Activated CD4-positive, alpha-beta T cell treated with anti-CD3 and anti-CD28 coated beads for 4 hours (primary cell): ENCODE measurements at places on chromosomes 4 and X.

- DNase-seq: no peak
Observed at GRCh38 chrX:19789376-19789775, 98.0 kb downstream of the SH3KBP1 start.

DNA sequence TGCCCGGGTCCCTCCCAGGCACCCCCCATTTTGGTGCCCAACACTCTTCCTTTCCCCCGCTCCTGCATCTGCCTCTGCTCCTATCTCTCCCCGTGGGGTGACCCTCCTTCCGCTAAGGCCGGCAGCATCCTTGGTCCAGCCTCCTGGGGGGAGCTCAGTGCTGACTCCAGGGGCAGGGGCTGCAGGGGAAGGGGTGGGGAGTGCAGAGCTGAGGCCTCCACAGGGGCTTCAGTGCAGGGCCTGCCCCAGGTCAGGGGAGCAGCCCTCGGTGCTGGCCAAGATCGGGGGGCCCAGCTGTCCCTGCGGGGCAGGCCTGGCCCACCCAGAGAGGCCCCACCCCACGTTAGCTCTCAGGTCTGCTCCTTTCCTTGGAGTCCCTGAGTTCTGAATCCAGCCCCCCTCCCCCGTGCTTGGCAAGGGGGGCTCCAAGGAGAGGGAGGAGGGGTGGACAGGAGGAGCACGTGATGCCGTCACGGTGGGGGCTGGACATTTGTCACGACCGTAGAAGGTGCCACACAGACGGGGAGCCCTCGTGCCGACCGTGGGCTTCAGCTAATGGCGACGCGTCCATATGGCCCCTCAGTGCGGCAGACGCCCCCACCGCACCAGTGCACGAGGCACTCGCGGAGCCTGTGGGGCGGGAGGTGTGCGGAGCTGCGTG lies 63.5 kb upstream of the ADRA2C start:
- no peak for DNase-seq

GRCh38 chrX:37000140-37000539 lies 8.0 kb upstream of the FAM47C start:
- DNase-seq: no peak

GRCh38 chrX:10047631-10048030 lies 80.5 kb downstream of the CLDN34 start:
- no peak for DNase-seq

DNA sequence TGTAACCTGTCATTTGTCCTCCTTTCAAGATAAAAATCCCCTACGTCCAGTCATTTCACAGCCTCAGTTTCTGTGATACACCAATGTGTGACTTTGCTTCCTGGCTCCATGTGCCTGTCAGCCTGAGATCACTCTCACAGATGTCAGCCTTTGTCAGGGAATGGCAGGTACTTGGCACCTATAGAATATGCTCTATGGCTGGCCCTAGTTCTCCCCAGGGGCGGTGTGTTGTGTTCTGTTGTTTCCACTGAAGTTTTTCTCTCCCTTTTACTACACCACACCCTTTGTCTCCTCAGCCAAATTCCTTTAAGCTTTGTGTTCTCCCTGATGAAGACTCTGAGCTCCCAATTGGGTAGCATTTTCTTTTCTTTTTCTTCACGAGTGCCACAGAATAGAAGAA lies 81.7 kb downstream of the ALPK1 start:
- DNase-seq: no peak

- DNase-seq: no peak
Observed at GRCh38 chr4:29770627-29771026, 949.5 kb upstream of the PCDH7 start.

- no peak for DNase-seq
Observed at GRCh38 chr4:168570466-168570865, 73.6 kb downstream of the PALLD start.

- no peak for DNase-seq
Observed at GRCh38 chr4:138275963-138276621, 33.9 kb upstream of the SLC7A11 start.

- no peak for DNase-seq
Observed at GRCh38 chr4:76532805-76533204, 97.8 kb downstream of the SHROOM3 start.

GRCh38 chrX:21781525-21781924 lies 23.6 kb upstream of the SMPX start:
- DNase-seq: no peak

DNA sequence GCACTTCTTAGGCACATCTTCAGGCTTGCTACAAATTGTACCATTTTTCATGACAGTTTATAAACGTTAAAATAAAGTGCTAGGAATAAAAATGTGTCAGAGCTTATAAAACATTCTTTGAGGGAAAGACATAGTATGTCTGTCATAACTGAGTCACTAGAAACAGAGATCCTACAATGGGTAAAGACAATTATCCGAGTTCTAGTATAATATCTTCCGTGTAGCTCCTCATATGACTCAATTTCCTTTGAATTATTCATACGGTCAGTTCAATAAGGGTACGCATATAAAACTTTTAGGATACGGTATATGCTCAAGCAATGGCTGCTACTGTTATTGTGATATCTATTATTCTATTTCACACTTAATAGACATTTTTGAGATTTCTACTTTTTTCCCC lies 349.1 kb downstream of the PCDH10 start:
- DNase-seq: no peak

- no peak for DNase-seq
Observed at GRCh38 chrX:24796204-24796603, 102.5 kb downstream of the POLA1 start.

GRCh38 chrX:24026432-24026831 lies 554 bp downstream of the KLHL15 start:
- no peak for DNase-seq

DNA sequence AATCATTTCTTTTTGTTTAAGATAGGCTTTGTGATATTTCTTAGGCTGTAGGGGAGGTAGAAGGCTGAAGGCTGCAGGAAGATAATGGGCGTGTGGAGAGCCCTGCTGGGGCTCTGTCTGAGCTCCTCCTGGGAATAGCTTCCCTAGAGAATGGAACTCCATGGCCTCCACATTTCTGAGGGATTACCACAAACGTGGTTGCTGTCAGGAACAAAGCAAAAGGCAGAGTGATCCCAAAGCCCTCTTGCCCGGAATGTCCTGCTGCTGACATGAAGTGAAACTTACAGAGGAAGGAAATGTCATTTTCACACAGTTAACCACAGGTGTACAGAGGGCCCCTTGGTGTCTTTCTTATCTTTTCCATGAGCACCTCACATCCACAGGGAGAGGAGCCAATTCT lies 89.3 kb downstream of the DDIT4L start:
- no peak for DNase-seq

GRCh38 chr4:74117024-74117534 lies 18.1 kb upstream of the CXCL2 start:
- DNase-seq: no peak

DNA sequence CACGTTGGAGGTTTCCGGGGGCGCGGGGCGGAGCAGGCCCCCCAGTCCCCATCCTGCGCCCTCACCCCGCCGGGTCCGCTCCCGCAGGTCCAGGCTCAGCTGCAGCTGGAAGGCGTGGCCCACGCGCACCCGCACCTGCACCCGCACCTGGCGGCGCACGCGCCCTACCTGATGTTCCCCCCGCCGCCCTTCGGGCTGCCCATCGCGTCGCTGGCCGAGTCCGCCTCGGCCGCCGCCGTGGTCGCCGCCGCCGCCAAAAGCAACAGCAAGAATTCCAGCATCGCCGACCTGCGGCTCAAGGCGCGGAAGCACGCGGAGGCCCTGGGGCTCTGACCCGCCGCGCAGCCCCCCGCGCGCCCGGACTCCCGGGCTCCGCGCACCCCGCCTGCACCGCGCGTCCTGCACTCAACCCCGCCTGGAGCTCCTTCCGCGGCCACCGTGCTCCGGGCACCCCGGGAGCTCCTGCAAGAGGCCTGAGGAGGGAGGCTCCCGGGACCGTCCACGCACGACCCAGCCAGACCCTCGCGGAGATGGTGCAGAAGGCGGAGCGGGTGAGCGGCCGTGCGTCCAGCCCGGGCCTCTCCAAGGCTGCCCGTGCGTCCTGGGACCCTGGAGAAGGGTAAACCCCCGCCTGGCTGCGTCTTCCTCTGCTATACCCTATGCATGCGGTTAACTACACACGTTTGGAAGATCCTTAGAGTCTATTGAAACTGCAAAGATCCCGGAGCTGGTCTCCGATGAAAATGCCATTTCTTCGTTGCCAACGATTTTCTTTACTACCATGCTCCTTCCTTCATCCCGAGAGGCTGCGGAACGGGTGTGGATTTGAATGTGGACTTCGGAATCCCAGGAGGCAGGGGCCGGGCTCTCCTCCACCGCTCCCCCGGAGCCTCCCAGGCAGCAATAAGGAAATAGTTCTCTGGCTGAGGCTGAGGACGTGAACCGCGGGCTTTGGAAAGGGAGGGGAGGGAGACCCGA lies 14.0 kb downstream of the SHOX start:
- DNase-seq: no peak

GRCh38 chr4:153822316-153822715 lies 33.4 kb upstream of the SFRP2 start:
- DNase-seq: no peak

- no peak for DNase-seq
Observed at GRCh38 chrX:8424912-8425311, 39.7 kb upstream of the VCX3B start.

GRCh38 chr4:186627226-186627865 lies 72.0 kb upstream of the MTNR1A start:
- no peak for DNase-seq

GRCh38 chr4:20084488-20084887 lies 167.2 kb upstream of the SLIT2 start:
- no peak for DNase-seq

DNA sequence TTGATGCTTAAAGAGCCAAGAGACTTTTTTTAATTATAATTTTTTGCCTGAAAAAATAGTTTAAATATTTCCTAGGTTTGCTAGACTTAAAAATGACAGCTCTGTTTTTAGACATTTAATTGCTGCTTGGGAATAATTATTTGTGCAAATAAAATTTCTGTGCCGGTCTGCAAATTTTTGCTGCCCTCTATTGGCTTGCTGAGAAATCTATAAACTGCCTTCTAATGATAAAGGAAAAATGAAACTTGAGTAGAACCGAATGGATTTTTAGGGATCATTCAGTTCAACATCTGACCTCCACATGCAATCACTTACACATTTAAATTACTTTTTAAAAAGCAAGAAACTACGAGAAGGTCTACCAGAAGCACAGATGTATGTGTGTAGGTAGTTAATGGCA lies 434.0 kb downstream of the FAM133A start:
- DNase-seq: no peak

DNA sequence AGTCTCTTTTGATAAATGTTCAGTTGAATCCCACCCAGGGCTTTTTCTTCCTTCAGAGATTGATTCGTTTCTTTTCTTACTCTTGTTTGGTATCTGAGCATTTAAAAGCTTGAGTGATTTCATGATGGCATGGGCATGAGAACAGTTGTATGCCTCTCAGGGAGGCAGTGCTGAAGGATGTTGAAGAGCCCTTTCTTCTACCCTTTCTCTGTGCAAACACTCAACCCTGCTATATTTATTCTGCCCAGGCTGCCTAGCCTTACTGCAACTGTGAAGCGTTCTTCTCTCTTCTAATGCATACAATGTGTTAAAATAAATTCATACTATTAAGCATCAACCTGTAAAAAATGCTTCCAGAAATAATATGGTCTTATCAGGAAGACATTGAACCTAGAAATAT lies 367.6 kb upstream of the LCORL start:
- DNase-seq: no peak

DNA sequence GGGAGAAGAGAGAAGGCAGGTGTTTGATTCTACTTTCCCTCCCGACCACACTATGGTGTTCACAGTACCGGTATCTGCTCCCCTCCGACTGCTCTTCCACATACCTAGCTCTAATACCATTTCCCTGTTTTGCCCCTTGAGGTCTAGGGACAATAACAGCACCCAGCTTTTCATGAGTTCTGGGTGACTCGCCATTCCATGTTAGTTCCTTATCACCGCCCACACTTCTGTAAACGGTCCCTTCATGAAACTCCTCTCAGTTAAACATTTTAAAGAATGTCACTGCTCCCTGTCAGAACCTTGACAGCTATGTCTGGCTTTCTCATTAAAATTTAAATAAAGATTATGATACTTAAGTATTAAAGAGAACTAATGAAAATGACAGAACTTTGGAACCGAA lies 136.7 kb downstream of the ADAMTS3 start:
- no peak for DNase-seq

GRCh38 chrX:26253526-26253925 lies 37.6 kb downstream of the MAGEB5 start:
- DNase-seq: no peak

DNA sequence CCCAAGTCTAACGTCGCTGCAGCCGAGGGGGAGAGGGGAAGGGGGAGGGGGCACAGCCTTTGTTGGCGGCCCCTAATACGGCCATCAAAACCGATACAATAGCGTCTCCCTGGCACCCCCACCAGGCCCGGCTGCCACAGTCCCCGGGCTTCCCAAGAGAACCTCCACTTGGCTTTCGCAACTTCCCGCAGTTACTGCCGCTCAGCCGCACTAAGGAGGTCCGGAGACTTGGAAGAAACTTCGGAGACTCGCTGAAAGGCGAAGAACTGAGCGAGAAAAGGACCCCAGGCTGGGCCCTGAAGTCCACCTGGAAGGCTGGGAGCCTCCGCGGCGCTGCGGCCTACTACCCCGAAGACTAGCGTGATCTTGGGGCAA lies 2.8 kb downstream of the NKX6-1 start:
- DNase-seq: no peak
